ENCODE measurements at places on chromosomes 7 and 10.

DNA sequence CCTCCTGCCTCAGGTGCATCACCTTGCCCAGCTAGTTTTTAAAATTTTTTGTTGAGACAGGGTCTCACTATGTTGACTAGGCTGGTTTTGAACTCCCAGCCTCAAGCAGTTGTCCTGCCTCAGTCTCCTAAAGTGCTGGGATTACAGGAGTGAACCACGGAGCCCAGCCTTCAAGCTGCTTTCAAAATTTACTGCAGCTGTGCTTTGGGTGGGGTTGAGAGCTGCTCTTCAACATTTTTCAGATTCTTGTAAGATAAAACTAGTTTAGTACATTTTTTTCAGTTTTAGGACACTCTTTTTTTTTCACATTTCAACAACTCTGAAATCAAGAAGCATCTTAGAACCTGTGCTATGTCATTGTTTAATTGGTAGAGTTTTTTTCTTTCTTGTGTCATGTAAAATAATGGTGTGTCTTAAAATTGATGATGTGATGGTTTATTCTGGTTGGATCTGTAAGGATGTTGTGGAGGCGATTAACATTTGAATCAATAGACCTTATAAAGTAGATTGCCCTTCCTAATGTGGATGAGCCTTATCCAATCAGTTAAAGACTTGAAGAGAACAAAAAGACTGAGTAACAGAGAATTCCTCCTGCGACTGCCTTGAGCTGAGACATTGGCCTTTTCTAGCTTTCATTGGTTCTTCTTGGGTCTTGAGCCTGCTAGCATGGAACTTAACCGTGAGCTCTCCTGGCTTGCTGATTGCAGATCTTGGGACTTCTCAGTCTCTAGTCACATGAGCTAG lies 13.5 kb downstream of the PLEKHA8 start:
- DNase-seq: peak; percentile 69

- no peak for DNase-seq
Measured at GRCh38 chr10:75541411-75541810, 110.0 kb downstream of the LRMDA start.

GRCh38 chr10:90007226-90007625 lies 305.8 kb downstream of the KIF20B start:
- no peak for DNase-seq

DNA sequence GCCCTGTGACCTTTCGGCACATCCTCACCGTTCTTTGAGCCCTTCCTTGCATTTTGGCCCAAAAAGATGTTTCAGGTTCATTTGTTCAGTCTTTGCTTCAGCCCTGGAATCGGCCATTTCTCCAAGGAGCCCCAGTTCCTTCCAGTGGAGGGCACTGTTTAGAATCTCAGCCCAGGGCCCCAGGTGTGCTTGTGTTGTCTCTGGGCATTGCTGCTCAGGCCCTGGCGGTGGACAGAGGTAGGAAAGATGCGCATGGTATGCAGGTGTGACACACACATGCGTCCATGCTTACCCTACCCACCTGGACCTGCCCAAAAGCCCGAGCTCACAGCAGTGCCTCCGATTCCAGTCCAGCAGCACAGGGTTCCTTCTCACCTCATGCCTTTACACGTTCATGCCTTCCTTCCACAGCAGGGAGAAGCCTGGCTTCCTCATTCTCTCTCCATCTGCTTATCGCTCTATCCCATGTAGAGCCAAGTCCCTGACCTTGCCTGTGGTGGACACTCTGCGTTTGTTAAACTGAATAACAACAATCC lies 70.6 kb downstream of the LHPP start:
- peak; percentile 46 for DNase-seq

DNA sequence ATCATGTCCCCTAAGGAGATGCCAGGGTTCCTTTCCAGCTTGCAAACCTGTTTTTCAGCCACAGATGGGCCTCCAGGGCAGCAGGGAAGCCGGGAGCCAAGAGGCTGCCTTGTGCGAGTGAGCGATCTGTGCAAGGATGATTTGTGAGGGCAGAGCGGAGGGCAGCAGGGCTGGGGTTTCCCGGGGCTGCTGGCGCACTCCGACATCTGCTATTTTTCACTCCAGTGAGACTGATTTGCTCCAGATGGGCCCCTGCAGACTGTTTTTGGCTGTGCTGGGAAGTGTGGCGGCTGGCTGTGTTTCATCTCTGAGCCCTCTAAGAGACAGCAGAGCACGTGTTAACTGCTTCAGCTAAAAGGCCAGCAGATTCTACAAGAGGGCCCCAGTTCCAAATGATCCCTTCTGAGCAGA lies 466.2 kb downstream of the TYW1 start:
- DNase-seq: no peak

Data from choroid plexus epithelial cell (primary cell).